ENCODE measurements at places on chromosomes 2 and 18.

DNA sequence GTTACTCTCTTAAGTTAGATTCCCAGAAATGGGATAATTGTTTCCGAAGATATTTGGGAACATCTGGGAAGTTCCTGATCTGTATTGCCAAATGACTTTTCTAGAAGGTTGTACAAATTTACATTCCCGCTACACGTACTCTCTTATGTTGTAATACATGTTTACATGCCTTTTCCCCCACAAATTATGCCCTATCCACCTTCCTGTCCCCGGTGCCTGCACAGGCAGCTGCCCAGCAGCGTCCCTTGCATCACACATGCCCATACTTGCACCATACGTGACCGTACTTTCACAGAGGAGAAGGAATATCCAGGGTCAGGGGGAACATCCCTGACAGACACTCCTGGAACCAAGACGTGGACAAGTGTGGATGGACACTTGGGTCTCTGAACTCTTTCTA lies 24.2 kb upstream of the KLF11 start:
- peak; percentile 30 for DNase-seq

DNA sequence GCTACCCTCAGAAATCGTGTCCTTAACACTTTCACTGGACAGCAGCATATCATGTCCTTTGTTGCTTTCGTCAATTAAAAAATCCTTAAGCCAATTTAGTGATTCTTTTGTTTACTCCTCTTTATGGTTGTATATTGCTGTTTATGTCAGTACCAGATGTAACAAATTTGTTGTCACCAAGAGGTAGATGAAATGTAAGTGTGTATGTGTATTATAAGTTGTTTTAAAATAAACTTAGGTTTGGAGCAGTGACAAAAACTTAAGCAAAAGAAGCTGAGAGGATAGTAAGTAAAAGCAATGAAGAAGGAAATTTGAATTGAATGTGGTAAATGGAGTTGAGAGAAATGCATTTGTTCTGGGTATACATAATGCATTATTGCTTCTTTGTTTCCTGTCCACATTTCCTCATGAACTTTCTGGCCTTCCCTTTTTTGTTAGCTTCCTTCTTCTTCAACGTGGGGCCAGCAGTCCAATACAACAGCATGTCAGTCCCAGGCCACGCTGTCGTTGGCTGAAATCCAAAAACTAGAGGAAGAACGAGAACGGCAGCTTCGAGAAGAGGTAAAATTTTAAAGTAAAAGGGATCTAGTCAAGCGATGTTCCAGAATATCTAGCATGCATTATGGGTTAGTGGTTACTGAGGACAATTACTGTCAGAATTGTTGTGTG lies 30.5 kb upstream of the SNORC start:
- no peak for DNase-seq

DNA sequence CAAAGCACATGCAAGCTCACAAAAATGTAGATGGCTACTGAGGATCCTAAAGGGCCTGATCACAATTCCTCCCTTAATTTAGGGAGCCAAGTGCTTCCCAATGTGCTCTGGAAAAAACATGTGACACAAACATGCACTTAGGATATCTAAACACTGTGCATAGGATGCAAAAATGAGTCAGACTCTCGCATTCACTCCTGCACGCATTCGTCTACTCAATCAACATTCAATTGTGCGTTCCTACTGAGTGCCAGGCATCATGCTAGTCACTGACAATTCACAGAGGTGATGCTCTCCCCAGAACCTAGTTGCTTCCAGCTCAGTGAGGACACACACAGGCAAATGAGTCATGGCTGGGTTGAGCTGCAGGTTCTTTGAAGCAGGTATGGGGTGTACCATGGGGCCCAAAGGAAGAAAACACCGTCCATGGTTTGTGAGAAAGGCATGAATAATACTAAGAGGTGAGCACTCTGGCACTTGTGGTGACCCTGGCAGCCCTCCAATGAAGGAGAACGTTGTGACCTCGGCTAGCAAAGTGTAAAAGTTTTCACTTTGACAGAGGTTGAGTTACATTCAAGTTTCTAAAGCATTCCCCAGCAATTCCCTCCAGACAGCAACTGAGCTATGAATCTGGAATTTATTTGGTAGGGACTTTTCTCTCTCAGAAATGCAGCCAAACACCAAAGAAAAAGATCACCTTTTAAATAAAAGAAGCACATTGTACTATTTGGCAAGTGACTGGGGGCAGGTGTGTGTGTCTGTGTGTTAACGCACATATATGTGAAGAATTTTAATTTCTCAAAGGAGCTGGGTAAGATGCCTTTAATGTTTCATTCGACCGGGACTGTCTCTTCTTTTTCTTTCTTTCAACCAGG lies 173.3 kb downstream of the ALPK2 start:
- DNase-seq = no peak

DNA sequence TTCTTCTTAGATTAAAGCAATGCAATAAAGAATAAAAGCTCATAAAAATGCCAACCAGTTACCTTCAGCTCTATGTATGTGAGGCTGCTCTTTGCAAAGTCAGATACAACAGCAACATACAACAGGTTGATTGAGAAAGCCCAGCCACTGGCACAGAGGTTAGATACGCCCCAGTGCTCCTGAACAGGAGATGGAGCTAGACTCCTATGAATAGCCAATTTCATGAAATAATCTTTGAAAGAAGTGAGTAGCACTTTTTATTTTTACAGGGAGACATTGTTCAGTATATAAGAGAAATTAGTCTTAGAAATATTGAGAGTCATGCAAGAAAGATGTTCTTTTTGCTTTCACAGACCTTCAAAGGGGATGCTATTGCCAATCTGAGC lies 362.4 kb upstream of the MEX3C start:
- DNase-seq = no peak

DNA sequence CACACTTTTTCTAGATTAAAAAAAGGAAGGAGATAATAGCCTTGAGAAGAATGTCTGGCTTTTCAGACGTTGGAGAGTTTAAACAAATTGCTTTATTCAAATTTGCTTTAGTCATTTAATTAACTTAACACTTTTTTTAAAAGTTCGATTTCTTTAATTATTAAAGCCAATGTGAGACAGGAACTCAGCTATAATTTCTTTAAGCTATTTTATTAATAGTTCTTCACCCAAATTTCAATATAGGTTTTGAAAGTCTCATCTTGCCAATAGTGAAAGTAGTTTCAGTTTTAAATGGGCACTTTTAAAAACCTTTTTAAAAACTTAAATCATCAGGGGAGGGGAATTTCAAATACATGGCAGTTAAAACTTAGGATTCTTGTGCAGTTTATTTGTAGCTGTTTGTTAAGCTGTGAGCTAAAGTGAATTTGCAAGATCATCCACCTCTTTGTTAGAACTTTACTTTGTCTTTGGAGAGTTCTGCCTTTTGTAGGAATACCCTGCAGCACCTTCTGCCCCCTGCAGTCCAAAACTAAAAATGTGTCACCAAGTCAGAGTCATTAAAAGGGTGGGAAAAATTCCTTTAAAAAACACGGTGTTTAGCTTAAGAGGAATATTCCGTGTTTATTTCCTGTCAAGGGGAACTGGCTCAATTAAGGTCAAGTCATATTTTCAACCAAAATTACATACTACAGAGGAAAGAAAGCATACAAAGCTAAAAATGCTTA lies 4.6 kb downstream of the TGIF1 start:
- DNase-seq = peak; percentile 68

- peak; percentile 64 for DNase-seq
Observed at GRCh38 chr2:106582148-106583143, 95.3 kb downstream of the CD8B2 start.

DNA sequence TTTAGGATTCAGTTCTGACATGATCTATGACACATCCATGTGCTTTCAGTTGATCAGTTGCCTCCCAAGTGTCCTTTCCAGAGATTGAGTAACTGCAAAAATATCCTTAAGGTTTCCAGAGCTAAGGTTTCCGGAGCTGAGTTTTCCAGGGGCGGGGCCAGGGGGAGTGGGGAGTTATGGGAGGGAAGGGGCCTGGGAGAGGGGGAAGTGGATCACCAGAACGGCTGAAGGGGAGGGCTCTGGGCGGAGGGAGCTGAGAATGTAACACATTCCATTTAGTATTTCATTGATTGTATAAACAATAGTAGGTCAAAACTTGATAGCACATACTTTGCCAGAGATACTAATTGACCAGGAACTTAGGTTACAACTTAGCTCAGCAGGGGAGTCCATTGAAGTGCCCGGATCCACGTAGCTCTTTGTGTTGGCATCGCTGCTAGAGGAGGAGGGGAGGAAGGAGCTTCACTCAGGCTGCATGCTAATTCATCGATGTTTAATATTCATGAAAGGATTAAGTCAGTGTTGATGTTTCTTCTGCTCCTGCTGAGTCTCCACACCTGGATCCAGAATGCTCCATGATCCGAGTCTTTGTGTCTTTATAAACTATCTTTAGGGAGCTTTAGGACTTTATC lies 289.8 kb downstream of the ALPK2 start:
- no peak for DNase-seq
